Testis (tissue), 5 donors: ENCODE measurements at places on chromosomes 4 and X. TPM values are rescaled to one million over a fixed set of nuclear protein-coding genes. Genes with fewer than 3 reads are reported as not detected.

Gene KLHL4
- 40.8 TPM for total RNA-seq

DNA sequence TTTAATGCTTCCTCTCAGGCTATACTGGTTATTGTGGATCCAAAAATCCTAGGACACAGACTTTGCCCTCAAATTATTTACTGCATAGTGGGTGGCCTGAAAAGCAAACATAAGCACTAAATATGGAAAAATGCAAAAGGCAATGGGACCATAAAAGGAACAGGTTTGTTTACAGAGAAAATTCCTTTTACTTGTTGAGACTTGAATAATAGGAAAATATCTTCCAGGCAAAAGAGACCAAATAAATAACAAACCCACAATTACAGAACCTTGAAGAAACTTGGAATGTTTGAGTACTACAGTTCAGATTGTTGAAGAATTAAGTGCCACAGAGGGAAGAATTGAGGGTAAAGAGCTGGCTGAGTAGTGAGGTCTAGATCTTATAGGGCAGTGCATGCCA is 711.0 kb downstream of the C4orf33 start:
- DNase-seq: no peak

- DNase-seq: no peak
Measured at GRCh38 chr4:55768291-55768690, 51.3 kb upstream of the EXOC1L start.

GRCh38 chrX:119155416-119156035 is 27.9 kb upstream of the KIAA1210 start:
- DNase-seq: no peak

DNA sequence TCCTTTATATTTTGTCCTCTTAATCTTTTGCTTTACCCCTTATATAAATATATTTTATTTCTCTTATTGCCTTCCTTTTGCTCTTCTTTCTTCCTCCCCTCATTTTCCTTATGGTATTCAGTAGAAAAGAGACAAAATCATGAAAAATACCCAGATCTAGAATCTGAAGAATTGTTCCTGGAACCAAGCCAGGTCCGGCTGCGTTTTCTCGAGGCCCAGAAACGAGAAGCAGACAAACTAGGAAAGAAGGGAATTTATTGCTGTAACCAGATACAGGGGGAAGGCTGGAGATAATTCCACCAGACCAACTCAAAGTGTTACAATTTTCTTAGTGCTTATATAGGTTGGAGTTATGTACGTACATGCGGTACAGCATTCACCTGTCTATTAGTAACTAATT is 328.7 kb downstream of the GABRG1 start:
- DNase-seq: peak; percentile 15

GRCh38 chr4:105542039-105542438 is 10.4 kb upstream of the ARHGEF38 start:
- DNase-seq: no peak

Gene FGFBP1
- total RNA-seq: not detected

- no peak for DNase-seq
Measured at GRCh38 chr4:84547211-84547610, 35.7 kb upstream of the CDS1 start.

DNA sequence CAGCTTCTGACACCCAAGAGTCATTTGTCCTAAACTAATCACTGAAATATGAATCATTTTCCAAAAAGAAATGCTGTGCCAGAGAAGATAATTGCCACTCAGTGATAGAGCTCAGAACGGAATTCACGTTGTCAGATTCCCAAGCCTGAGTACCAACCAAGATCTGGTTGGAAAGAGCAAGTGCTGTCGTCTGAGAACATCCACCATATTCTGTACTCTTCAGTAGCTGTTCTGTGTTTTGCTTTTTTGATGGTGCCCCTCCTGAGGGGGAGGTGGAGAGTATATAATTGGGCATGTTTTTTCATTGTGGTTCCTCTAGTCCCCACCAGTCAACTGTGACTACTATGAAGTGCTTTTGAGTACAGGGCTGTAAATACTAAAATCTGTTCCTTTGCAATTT is 13.2 kb downstream of the RUFY3 start:
- DNase-seq: no peak

GRCh38 chr4:20487852-20488251 is 212.4 kb upstream of the PACRGL start:
- no peak for DNase-seq

GRCh38 chr4:180993244-180993836 is 1249.9 kb upstream of the TENM3 start:
- no peak for DNase-seq

GRCh38 chr4:48237996-48238645 is 31.5 kb downstream of the TEC start:
- DNase-seq: no peak

- DNase-seq: no peak
Measured at GRCh38 chrX:136199365-136199764, 51.8 kb downstream of the MAP7D3 start.

DNA sequence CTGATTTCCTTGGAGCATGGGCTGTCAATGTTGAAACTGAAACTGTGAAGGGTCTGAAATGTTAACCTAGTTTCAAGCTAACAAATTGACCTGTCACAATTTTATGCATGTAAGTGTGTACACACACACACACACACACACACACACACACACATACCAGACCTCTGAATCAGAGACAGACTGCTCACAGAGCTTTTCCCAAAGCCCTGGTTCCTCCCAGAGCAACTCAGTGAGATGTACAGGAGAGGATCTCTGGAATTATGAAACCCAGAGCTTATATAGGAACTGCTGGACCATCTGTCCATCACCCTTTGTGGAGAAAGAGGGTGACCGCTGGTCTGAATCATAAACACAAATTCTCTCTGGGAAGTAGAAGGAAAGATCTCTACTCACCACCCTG is 228.1 kb upstream of the PRPS2 start:
- no peak for DNase-seq

GRCh38 chr4:2947926-2948325 is 15.3 kb downstream of the NOP14 start:
- no peak for DNase-seq

Gene RPL34
- total RNA-seq: 435 TPM

- DNase-seq: no peak
Measured at GRCh38 chr4:70718811-70719604, 2.8 kb upstream of the RUFY3 start.
